ENCODE measurements at places on chromosomes 13 and 19. TPM values are rescaled to one million over a fixed set of nuclear protein-coding genes. Genes with fewer than 3 reads are reported as not detected.

DNA sequence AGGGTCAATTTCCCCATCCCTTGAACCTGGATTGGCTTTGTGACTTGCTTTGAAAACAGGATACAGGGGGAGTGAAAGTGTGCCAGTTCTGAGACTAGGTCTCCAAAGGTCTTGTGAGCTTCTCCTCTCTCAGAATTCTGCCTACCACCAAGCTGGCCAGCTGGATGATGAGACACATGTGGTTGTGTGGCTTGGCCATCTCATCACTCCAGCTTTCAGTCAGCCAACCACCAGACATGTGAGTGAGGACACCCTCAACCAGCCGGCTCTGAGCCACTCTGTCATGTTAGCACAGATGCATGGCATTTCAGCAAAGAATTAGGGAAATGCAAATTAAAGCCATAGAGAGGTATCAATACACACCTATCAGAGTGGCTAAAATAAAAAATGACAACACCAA is 29.5 kb downstream of the ENOX1 start:
- no peak for DNase-seq

The ZNF497 gene
- total RNA-seq = 0.99 TPM

- no peak for DNase-seq
Measured at GRCh38 chr13:91372911-91373310, 25.4 kb downstream of the MIR17HG start.

The CYP2A6 gene
- total RNA-seq = 0.50 TPM

GRCh38 chr13:47705185-47705584 is 295.9 kb downstream of the SUCLA2 start:
- DNase-seq = no peak

DNA sequence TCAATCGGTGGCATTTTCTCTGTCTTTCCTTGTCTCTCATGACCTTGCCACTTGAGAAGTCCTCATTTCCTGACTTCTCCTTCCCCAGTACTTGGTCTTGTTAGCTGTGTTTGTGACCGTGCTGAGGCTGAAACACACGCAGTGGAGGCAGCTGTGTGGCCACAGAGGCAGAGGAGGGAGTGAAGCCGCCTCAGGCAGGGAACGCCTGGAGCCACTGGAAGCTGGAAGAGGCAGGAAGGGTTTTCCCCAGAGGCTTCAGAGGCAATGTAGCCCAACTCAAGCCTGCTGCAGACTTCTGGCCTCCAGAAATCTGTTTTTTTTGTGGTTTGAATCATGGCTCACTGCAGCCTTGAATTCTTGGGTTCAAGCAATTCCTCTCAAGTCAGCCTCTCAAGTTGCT is 29.2 kb upstream of the ARGLU1 start:
- no peak for DNase-seq

GRCh38 chr19:10516671-10517286 is 468 bp downstream of the S1PR5 start:
- no peak for DNase-seq

DNA sequence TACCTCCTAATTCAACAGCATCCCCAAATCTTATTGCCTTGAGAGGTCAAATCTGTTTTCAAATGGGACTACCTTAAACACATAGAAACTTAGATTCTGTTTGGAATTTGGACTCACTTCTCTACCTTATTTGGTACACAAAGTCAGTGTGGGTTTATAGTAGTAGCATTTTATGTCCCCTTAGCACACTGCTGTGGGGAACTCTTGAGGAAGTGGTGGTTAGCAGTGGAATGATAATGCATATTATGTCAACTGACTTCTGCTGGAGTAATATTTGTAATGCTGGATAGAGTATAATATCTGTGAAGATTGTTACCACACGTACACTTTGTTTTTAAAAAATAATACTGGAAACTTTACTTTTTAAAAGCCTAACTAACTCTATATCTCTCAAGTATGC is 386.3 kb downstream of the NDFIP2 start:
- no peak for DNase-seq

Data from activated T-cell treated with anti-CD3 and anti-CD28 coated beads, Interleukin-2, amount 50 U/mL, for 4 hours (primary cell).